ENCODE measurements at places on chromosomes 11 and 22.

GRCh38 chr11:360326-361280 is 8.7 kb upstream of the B4GALNT4 start:
- no peak for DNase-seq

GRCh38 chr11:122509091-122509490 is 146.4 kb upstream of the UBASH3B start:
- no peak for DNase-seq

GRCh38 chr11:3942956-3943497 is 87.6 kb downstream of the STIM1 start:
- DNase-seq, result no peak

GRCh38 chr11:114179234-114179941 is 116.8 kb upstream of the NNMT start:
- DNase-seq, result peak; percentile 70

- no peak for DNase-seq
These were observed 71.8 kb downstream of the ADAMTS15 start for GRCh38 chr11:130520271-130520671.
